CD4-positive, alpha-beta T cell treated with Interferon alpha-2 for 1 hour (primary cell): ENCODE measurements at places on chromosomes 12 and 14.

- DNase-seq, result no peak
These were observed 138.9 kb upstream of the ARID2 start for GRCh38 chr12:45590646-45591045.

DNA sequence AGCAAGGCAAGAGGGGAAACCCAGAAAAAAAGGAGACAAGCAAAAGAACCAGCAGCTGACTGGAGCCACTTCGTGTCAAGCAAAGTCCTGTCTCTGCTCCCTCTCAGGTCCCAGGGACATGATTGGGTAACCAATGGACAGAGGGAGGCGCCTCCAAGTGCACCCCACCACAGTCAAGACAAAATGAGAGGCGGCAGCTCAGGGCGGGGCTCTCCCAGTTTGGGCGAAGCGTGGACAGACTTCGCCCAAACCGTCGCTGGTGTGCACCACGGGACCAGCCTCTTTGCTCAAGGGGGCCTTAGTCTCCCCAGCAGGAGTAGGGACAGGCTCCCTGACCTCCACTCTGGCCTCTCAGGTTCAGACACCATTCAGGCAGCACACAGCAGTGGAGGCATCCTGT is 1.5 kb upstream of the BEGAIN start:
- DNase-seq, result no peak

GRCh38 chr14:22512106-22512814 is 76.8 kb downstream of the DAD1 start:
- no peak for DNase-seq

GRCh38 chr14:75604979-75605851 is 26.8 kb downstream of the FLVCR2 start:
- no peak for DNase-seq

DNA sequence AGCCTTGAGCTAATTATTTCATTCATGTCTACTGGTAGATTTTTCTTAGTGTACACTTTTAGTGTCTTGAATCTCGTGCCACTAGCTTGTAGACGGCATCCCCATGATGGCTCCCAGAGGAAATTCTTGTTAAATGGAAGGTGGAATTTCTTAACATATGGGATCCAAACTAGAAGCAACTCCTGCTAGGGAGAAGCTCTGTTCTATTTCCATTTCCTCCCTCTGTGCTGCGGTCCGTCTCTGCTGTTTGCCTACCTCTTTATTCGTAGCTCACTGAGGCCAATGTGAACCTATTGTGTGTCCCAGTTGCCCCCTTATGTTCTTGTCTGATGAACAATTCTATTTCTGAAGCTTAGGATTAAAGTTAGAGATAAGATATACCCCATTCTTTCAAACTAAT is 588 bp downstream of the PIK3C2G start:
- DNase-seq, result no peak

GRCh38 chr14:75449696-75450095 is 21.9 kb downstream of the JDP2 start:
- no peak for DNase-seq

DNA sequence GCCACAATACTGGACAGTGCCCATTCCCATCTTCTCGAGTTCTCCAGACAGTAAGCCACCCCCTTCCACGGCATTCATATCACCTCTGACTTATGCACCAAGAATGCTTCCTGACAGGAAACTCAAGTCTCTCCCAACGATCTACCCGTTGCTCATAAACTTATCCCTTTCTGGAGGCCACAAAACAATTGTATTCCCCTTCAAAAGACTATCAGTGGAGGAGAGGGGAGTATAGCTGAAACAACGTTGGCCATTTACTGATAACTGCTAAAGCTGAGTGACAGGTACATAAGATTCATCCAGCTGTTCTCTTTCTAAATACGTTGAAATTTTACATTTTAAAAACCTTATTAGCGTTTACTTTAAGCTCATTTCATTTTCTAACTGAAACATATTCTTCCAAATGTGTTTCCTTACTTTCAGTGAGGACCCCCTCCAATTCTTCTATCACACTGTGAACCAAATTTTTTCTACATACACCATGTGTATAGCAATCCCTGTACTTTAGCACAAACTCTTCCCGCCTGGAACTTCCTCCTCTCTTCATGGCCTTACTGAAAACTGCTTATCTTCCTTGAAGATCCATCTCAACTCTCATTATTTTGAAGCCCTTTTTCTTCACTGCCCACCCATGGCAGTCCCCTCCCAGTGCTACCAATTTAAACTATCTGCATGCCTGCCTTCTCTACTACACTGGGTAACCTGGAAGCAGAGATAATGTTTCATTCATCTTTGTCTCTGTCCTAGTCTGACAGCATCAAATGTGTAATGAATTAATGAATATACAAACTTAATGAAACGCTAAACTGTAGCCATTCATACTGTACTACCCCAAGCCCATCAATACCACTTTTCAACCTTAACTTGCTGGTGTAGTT is 28.8 kb downstream of the ATXN2 start:
- DNase-seq, result no peak

DNA sequence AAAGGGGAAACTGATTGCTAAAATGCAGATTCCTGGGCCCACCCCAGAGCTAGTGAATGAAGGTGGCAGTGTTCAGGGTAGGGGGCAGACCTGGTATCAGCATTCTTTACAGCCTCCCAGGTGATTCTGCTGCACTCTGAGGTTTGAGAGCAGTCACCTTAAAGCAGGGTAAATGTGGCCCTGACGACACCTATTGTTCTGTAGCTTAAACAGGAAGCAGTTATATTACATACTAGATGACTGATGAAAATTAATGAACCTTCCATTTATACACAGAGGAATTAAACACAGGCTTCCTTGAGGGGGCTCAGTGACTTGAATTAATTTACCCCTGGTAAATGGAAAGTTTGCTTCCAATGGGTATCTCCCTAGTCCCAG is 25.3 kb downstream of the NUAK1 start:
- no peak for DNase-seq

DNA sequence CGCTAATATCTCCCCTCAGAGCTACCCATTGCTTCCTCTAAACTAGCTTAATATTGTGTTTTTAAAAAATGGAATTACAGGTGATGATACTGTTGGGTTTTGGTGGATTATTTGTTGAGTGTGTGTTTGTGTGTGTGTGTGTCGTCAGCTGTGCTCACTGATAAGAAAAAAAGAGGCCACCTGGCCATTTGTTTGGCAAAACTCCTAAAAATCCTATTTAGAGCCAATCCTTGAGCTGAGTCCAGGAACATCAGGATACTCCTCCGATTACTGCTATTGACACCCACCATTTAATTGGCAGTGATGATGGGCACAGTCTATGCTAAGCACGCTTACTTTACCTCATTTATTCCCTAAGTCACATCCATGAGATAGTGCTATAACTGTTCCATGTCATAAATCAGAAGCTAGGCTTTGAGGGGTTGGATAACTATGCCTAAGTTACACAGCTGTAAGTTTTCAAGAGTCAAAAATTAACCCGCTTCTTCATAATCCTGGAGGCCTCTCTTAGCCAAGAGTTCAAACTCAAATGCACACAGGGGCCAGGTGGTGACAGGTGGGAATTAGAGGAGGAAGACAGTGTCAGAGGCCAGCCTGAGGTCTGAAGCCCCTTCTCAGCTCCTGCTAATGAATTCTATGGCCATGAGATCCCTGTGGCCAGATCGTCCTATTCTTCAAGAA is 1026.6 kb upstream of the TMEM132C start:
- DNase-seq, result no peak

DNA sequence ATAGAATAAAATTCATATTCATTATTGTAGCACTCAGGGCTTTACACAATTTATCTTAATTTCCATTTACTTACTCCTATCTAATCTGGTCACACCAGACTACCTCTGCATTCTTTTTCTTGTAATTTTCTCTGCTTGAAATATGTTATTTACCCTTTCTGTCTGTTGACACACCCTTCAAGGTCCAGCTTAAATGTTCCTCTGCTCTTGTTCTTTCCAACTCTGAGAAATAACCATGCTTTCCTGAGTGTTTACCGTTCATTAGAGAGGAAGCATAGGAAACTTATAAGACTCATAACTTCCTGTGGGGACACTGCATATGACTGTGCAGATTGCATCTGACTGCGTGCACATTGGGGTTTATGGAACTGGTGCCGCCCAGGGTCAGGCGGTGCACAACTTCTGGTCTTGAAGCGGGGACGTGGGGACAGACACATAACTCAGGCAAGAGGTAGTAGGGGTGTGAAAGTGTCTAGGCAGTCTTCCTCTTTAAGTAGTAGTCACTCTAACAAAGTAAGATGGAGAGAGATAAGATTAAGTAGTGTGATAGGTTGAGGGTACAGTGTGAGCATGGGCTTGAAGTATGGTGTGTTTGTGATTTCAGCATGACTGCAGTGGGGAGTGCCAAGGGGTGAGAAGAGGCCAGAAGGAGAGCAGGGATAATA is 42.6 kb upstream of the FOXJ2 start:
- DNase-seq, result peak; percentile 78

GRCh38 chr12:91887957-91888356 is 257.7 kb downstream of the BTG1 start:
- DNase-seq, result no peak

GRCh38 chr12:53048780-53049401 is 974 bp upstream of the TNS2 start:
- no peak for DNase-seq

- DNase-seq, result no peak
These were observed 43.3 kb downstream of the MMAB start for GRCh38 chr12:109529691-109530640.

DNA sequence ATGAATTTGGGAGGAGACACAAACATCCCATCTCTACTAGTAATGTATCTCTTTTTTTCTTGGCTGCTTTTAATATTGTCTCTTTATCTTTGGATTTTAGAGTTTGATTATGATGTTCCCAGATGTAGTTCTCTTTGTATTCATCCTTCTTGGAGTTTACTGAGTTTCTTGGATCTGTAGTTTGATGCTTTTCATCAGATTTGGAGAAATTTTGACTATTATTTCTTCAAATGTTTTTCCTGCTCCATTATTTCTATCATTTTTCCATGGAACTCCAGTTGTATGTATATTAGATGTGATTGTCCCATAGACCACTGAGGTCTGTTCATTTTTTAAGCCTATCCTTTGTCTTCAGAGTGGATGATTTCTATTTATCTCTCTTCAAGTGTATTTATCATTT is 90.7 kb upstream of the ARHGAP5 start:
- no peak for DNase-seq

DNA sequence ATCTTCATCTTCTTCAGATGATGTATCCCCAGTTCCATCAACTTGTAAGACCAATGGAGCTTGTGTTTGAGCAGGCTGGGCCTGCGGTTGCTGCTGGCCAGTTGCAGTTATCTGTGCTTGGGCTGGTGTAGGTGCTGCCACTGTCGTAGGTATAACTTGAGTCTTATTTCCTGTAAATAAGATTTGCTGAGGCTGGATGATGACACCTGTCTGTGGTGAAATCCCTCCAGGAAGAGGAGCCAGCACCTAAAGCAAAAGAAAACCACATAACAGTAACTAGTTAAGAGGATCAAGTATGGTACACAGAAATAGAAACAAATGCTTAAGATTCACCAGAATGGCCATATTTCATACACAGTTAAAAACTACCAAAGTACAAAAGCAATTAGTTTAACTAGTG is 28.2 kb downstream of the GTF2A1 start:
- peak; percentile 22 for DNase-seq

- no peak for DNase-seq
These were observed 125.1 kb upstream of the TBX3 start for GRCh38 chr12:114809097-114809496.

DNA sequence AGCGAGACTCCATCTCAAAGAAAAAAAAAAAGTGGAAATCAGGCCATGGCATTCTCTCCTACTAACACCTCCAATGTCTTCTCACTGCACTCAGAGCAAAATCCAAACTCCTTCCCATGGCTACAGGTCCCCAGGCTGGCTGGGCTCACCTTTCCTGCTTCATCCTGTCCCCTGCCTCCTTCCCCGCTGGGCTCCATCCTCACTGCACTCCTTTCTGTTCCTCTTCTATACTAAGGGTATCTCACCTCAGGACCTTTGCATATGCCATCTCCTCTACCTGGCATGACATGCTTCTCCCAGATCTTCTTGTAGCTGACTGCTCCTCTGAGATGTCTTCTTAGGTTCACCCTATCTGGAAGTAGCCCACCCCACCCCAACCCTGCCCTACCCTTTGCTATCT is 111.1 kb downstream of the DPF3 start:
- no peak for DNase-seq

GRCh38 chr12:2652401-2653081 is 142.2 kb upstream of the FKBP4 start:
- no peak for DNase-seq
